ENCODE measurements at places on chromosomes 2 and 18. TPM values are rescaled to one million over a fixed set of nuclear protein-coding genes. Genes with fewer than 3 reads are reported as not detected.

Gene RAB31
- total RNA-seq, result 34.5 TPM

Gene GULP1
- 62.7 TPM for total RNA-seq

Gene GAREM2
- total RNA-seq, result 0.72 TPM

Gene ALPG
- not detected for total RNA-seq

Gene SCYGR7
- not detected for total RNA-seq

Gene EFHD1
- total RNA-seq, result 1.2 TPM

Gene C2orf72
- 0.24 TPM for total RNA-seq

Gene ACTG2
- total RNA-seq, result not detected

All from tracheal epithelial cell (primary cell).